Astrocyte (in vitro differentiated cells and primary cell): ENCODE measurements at places on chromosomes 1 and 21. TPM values are rescaled to one million over a fixed set of nuclear protein-coding genes. Genes with fewer than 3 reads are reported as not detected.

DNA sequence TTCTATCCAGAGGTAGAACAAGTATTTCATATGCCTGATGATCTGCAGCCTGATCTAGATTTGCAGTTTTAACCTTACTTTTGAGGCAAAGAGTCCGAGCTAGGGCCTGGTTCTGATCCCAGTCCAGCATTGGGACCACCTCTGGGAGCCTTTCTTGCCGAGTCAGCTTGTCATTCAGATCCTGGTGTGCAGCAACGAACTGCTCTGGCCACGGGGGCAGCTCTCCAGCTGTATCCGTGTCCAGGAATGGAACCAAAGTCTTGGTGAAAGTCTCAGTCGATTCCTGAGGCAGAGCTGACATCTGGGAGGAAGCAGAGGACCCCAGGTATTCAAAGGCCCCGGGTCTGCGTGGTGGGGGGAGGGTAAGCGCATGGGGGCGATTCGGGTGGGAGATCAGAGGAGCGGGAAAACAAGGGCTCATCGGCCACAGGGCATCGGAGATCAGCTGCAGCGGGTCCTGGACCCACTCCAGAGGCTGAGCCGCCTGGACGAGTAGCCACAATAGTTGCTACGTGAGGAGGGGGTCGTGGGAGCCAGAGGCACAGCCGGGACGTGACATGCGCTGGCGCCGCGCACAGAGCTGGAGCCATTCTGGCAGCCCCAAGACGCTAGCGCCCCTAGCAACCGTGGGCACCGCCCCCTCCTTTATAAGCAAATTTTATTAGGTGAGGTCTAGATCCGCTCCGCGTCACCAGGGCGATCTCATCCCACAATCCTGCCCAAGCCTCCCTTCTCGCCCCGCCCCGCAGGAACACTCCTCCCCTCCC, 32.4 kb upstream of the BSDC1 start:
- peak; percentile 12 for DNase-seq

DNA sequence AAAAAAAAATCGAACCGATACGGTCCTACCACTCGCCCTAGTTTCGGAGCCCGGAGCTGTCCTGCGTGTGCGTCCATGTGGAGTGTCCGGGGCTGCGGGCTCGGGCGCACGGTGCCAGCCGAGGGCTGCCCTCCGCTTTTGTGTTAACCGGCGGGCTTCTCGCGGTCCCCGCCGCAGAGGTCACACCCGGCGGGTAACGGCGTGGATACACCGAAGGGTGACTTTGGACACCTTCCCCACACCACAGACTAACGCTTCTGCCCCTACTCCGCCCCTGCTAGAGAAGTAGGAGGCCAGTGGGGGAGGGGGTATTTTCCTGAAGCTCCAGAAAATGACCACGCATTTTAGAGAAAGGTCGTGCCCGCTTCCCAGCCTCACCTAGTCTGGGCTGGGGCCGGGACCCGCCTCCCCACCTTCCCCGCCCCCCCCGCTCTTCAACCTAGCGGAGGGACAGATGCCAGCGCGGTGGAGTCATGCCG, 609 bp upstream of the ATF3 start:
- no peak for DNase-seq

CCDC185 gene
- not detected in 2 replicates for total RNA-seq

DNA sequence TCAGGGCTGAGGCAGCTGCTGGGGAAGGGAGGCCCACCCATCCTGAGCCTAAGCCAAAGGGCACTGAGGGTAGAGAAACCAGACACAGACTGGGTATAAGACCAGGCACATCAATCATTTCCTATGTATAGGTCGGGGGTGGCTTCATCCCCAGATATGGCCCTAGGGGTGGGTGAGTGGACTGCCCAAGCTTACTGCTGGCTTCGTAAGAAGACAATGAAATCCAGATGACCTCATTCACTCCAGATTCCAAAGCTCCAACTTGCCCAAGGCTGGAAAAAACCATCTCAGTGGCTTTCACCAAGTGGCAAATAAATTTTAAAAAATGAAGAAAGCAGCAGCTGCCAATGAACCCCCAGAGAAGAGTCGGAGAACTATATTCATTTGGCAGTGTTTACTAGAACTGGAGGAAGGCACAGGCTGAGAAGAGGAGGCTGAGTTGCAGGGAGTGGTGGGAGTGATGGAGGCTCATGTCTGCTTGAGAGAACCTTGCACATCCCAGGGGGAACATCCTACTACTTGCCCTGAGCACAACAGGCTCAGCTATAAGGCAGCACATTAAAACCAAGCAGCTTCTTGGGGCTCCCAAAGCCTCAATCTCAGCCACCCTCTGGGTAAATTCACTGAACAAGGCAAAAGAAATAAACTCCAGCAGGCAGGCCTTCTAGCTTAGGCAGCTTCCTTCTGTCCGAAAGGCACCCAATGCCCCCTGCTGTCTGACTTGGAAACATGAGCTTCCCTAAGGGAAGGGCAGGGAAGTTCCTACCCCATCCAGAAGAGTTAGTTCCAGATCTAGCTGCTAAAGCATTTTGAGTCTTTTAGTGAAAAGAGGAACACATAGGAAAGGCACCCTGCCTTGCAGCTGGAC, 14.1 kb downstream of the PEA15 start:
- peak; percentile 50 for DNase-seq
